ENCODE measurements at places on chromosomes 3 and 15. TPM values are rescaled to one million over a fixed set of nuclear protein-coding genes. Genes with fewer than 3 reads are reported as not detected.

DNA sequence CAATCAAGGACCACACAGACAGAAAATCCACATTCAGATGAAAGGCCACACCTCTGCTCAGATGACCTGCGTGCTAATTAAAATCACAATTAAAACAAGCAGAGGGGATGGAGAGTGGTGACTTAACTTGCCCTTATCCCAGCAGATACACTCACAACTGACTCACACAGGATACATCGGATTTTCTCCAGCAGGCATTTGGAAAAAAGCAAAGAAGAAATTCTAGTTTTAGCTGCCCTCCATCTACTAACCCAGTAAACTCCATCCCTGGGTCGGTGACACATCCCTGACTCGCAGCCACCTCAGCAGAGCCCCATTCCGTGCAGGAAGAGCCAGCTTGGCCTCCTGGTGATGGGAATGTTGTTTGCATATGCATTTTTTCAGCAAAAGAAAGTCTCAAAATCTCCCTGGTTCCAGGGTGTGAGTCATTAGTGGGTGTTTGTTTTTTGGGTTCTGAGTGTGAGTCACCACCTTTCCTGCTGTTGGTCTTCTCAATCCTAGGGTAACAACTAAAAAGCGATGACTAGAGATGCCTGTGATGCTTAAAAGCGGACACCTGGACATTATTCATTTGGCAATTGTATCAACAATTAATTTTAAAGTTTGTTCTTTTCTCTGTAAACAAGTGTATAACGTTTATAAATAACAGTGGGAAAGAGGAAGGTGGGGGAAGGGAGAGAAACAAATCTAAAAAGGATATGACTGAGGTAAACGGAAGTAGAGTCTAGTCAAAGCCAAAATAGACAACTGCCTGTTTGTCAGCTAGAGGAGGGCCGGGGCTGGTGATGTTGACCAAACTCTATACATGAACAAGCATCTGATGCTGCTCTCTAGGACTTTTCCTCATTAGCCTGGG, 49.8 kb upstream of the SLC4A7 start:
- no peak for DNase-seq

GRCh38 chr3:57331078-57331610, 38.7 kb upstream of the ASB14 start:
- DNase-seq: no peak

GRCh38 chr3:55691141-55691540, 204.0 kb upstream of the WNT5A start:
- no peak for DNase-seq

GRCh38 chr3:101936419-101937356, 87.4 kb downstream of the NFKBIZ start:
- DNase-seq: no peak

DNA sequence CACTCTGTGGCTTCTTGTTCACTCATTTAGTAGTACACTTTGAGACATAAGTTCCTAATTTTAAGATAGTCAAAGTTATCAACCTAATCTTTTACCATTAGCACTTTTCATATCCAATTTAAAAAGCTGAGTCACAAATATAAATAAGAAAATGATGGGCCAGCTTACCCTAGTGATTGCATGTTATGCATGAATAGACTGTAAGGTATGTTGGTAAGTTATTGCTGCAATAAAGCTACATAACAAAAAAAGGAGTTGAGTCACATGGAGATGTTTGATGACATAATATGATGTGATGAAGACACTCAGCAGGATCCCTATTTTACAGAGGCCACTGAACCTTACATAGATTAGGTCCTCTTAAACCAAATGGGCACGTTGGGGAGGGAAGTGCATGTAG, 161.3 kb downstream of the OCA2 start:
- no peak for DNase-seq

GRCh38 chr3:36989005-36989404, 3.9 kb downstream of the EPM2AIP1 start:
- no peak for DNase-seq

DNA sequence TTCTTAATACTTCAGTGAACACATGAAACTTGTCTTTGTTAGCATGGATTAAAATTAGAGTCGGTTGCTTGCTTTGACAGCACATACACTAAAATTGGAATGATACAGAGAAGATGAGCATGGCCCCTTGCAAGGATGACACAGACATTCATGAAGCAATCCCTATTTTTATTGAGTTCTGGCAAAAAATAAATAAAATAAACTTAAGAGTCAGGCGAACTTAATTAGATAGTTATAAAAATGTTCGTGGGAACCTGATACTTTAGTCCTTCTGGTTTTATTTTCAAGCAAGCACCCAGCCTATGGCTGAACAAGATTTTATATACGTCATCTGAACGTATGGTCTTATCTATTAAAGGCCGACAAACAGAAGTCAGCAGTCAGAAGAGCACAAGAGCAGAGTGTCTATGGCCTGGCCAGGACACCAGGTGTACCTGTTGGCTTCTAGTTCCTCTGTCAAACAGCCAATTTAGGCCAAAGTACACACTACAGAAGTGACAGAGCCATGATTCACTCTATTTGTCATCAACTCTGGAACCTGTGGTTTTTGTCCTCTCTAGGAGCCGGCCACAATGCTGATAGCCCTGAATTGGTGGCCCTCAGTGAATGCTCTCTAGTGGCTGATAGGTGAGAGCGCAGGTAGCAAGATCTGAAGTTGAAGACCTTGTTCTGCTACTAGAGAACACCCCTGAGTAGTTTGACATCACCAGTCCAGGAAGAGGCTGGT, 64.3 kb downstream of the LEO1 start:
- DNase-seq: no peak

GRCh38 chr3:30440880-30441279, 165.5 kb upstream of the TGFBR2 start:
- DNase-seq: no peak

DNA sequence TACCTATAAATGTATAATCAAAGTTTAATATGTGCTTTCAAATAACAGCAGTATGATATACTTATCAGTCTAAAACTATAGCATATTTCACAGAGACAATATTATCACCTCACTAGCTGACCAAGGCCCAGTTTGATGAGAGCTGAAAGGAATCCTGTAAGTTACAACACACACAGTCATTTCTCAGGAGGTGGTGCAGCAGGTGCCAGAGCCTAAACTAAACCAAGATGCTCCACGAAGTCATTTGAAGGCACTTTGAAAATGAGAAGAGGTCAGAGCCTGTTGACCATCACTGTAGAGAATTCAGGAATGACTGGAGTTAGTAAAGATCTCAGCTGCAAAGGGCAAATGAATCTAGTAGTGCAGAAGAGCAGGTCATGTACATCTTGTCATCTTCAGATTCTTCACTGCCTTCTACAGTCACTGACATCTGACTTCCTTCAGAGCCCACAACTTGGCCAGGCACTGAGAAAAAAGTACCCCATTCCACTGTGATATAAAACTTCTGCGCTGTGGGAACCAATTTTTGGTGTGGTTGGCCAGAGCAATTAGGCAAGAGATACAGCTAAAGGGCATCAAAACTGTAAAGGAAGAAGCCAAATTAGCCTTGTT, 7.9 kb downstream of the GBE1 start:
- DNase-seq: no peak

DNA sequence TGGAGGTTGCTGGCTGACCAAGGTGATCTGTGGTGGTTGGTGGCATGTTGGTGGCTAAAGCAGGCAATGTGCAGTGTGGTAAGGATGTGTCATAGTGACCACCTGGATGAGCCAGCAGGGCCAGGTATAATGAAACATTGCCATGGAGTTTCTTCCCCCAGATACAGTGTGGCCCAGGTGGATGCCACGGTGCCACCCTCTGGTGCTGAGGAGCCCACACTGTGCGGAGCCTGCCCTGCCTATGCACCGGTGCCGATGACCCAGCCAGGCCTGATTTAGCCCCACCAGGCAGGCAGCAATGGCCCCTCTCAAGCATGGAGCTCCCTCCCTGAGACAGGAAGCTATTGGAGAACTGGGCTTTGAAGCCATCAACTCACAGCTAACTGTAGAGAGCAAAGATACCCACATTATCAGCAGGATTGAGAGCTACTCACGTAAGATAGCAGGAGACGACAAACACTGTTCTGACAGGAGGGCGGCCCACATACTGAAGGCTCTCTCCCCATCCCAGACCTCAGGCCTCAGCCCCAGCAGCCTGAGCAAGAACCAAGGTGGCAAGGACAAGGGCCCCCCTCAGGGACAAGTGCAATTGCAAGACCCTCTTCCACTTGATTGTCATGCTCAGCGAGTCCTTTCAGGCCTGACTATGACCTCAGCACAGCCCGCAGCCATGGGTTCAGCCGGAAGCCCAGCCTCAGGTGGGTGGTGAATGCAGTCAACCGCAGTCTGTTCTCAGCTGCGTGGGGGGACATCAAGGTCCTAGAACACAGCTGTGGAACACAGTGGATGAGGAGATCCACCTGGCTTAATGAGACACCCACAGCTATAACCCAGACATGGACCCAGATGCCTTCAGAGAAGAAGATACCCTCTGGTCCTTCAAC, 82.8 kb upstream of the CDV3 start:
- no peak for DNase-seq

GRCh38 chr15:44482090-44482489, 54.7 kb downstream of the CTDSPL2 start:
- no peak for DNase-seq

- no peak for DNase-seq
These were observed 173.9 kb upstream of the ICE2 start for GRCh38 chr15:60652870-60653269.

GRCh38 chr3:14156201-14156600, 22.2 kb downstream of the XPC start:
- no peak for DNase-seq

- DNase-seq: no peak
These were observed 28.7 kb downstream of the ZIC4 start for GRCh38 chr3:147377412-147378367.

DNA sequence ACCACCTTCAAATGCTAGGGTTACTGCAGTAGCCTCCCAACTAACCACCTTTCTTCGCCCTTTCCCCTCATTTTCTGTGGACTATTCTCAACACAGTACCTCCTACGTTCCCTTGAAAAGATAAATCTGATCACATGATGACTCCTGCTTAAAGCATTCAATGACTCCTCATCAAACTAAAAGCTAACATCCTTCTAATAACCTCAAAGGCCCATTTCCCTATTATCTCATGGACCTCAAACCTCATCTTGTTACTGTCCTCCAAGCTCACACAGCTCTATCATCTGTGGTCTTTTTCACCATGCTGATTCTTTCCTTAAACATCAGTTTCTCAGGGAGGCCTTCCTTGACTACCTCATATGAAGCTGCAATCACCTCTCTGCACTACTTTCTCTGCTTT, 29.6 kb downstream of the GADL1 start:
- no peak for DNase-seq

- DNase-seq: no peak
These were observed 64.1 kb upstream of the HEG1 start for GRCh38 chr3:125119752-125120378.

- no peak for DNase-seq
These were observed 214.4 kb upstream of the NR2E3 start for GRCh38 chr15:71595846-71596553.

GRCh38 chr3:52763466-52763865, 7.3 kb downstream of the NEK4 start:
- DNase-seq: no peak

DNA sequence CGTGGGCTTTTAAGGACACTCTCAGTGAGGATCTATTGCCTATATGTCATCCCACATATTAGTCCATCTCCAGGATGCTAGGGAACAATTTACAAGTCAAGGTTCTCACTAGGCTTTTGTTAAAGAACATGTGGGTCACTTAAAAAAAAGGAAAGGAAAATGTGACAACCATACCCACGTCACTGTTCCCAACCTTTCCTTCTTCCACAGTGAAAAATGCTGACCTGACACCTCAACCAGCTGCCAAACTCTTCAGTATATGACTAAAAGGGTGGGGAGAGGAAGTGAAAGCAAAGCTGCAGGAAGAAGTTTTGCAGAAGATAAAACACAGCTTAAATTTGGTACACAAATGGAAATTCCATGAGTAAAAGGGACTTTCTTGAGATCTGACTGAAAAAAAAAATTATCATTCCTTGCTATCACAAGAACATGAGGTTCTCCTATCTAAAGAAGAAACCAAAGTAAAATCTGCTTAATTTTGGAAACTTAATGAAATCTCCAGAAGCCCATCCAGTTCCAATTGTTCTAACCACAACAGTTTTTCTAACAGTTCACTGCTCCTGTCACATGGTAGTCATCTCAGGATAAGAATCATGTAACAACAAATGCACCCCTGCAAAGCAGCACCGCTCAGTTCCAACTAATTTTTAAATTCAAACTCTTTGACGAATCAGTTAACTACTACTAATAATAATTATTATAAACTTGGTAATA, 117.0 kb upstream of the TSPAN3 start:
- DNase-seq: no peak

DNA sequence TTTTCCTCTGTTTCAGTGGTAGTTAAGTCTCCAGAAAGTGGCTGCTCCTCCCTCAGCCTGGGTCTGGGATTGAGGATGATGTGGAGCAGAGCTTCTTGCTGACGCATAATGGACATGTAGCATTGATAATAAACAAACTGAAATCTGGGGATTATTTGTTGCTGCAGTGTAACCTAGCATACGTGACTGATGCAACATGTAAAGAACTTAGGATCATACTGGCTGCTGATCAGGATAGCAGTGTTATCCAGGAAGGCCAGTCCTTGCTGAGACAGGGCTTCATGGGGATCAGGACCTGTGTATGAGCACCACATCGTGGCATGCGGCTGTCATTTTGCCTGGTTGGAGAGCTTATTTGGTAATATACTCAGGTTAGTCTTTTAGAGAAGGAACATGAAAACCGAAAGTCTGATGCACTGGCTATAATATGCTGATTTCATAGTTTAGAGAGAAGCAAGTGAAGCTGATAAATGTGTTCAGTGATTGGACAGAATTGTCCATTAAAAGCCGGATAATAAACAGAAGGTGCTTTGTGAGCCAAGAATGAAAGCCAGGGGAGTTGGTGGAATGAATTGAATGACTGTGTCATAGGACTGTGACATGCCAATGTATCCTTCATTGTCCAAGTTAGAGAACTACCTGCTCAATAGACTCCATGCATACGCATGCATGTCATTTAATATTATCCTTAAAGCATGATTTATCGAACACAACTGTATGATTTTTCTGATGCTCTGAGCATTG, 4.1 kb downstream of the MINAR1 start:
- DNase-seq: no peak

CNTN4 gene
- total RNA-seq: 37.9 TPM

PRSS50 gene
- total RNA-seq: not detected

TMEM158 gene
- 3.2 TPM for total RNA-seq

RUVBL1 gene
- total RNA-seq: 58.6 TPM

ALDH1L1 gene
- total RNA-seq: 19.9 TPM

ZNF280D gene
- total RNA-seq: 98.6 TPM

BUB1B gene
- total RNA-seq: 24.0 TPM

GOLGA8M gene
- total RNA-seq: 1.3 TPM

FAM107A gene
- total RNA-seq: 15.2 TPM

SLC51A gene
- total RNA-seq: 0.69 TPM

SEMA3G gene
- 26.6 TPM for total RNA-seq

ATP13A3 gene
- 149 TPM for total RNA-seq

CSTA gene
- 0.44 TPM for total RNA-seq

TMCO5A gene
- not detected for total RNA-seq

ACAN gene
- total RNA-seq: 11.5 TPM

LYSMD4 gene
- 19.2 TPM for total RNA-seq

HHLA2 gene
- total RNA-seq: 0.40 TPM

SPG11 gene
- 80.5 TPM for total RNA-seq
